ENCODE measurements at places on chromosomes 2 and 18.

GRCh38 chr18:22272242-22272641 lies 102.9 kb downstream of the GATA6 start:
- no peak for DNase-seq

- no peak for DNase-seq
Observed at GRCh38 chr2:11784747-11785610, 38.5 kb downstream of the LPIN1 start.

DNA sequence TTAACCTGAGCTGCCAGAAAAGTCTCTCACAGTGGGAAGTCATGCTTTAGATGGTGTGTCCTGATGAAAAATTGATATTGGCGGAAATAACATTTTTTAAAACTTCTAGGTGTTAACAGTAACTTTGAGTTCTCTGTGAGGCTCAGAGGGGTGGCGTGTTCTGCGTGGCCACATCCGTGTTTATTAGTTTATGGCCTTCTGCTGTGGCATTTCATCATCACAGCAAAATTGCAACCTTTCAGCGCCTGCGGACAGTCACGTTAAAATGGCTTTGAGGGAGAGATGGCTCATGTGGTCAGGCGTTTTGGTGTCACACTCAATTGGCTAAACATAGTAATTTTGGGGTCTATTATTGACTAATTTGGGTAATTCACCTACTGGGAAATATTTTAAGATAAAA lies 42.4 kb downstream of the KLHL29 start:
- no peak for DNase-seq

GRCh38 chr2:192245329-192245728 lies 50.6 kb upstream of the TMEFF2 start:
- DNase-seq: no peak

GRCh38 chr2:174878537-174879147 lies 114.4 kb upstream of the CHRNA1 start:
- no peak for DNase-seq

DNA sequence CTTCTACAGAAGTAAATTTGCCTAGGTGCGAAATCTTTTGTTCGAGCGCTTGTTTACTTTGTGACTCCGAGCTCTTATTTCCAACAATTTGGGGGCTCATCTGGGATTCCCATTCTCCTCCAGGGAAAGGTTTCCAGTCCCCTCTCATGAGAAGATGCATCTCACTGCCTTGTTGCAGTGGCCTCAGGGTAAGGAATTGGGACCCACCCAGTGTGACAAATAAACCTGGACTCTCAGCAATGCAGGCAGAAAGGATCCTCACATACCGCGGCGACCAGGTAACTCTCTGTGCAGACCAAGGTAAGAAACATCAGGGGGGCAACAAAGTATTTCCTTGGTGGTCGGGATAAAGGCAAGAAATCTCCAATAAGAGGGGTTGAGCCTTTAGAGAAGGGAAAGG lies 1169.3 kb downstream of the DSC3 start:
- DNase-seq: no peak

- DNase-seq: no peak
Observed at GRCh38 chr2:241068136-241068941, 33.7 kb downstream of the MTERF4 start.

GRCh38 chr18:6607343-6607742 lies 122.2 kb upstream of the ARHGAP28 start:
- DNase-seq: no peak

DNA sequence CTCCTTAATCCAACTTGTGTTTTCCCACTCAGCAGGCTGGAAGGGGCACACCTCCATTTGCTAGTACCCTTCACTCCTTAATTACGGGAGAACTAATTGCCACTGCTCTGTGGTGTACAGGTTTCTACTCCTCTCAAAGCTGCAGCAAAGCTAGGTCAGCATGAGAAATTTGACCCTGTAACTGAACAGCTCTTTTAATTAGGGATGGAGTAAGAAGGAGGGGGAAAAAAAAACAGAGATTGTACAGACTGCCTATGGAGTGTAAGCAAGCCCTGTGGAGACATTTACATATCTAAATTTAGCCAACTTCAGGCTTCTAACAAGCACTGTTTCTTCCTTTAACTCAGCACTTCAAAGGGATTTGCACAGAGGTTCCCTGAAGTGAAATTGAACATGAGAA lies 629.7 kb upstream of the SETBP1 start:
- DNase-seq: peak; percentile 18

DNA sequence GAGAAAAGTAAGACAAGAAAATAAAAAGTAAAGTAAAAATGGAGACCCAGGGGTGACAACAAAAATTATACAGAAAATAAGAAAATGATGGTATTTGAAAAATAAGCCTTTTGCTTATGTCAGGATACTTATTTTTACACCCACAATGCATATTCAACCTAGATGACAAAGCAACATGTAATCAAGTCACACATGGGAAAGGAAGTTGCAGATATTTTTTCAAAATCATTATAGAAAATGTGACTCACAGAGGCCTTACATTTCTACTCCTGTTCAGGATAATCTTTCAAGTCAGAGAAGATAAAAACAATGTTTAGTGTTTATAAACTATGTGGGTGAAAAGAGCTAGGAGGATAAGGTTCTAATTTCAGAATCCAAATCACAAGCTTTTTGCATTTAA lies 275.3 kb upstream of the UBE2E3 start:
- DNase-seq: no peak

DNA sequence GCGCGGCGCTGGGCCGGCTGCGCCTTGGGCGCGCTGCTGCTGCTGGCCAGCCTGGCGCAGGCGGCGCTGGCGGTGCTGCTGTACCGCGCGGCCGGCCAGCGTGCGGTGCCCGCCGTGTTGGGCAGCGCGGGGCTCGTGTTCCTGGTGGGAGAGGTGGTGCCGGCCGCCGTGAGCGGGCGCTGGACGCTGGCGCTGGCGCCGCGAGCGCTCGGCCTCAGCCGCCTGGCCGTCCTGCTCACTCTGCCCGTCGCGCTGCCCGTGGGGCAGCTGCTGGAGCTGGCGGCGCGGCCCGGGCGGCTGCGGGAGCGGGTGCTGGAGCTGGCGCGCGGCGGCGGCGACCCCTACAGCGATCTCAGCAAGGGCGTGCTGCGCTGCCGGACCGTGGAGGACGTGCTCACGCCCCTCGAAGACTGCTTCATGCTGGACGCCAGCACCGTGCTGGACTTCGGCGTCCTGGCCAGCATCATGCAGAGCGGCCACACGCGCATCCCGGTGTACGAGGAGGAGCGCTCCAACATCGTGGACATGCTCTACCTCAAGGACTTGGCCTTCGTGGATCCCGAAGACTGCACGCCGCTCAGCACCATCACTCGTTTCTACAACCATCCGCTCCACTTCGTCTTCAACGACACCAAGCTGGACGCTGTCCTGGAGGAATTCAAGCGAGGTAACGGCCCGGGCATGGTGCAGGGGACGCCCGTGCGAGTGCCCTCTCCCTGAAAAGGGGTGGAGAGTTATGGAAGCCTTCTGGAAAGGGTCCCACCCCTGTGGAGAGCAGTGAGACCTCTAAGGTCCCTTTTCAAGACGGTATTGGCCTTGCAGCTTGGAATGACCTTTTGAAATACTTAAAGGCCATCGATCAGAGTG lies 1.0 kb downstream of the CNNM3 start:
- peak; percentile 38 for DNase-seq

DNA sequence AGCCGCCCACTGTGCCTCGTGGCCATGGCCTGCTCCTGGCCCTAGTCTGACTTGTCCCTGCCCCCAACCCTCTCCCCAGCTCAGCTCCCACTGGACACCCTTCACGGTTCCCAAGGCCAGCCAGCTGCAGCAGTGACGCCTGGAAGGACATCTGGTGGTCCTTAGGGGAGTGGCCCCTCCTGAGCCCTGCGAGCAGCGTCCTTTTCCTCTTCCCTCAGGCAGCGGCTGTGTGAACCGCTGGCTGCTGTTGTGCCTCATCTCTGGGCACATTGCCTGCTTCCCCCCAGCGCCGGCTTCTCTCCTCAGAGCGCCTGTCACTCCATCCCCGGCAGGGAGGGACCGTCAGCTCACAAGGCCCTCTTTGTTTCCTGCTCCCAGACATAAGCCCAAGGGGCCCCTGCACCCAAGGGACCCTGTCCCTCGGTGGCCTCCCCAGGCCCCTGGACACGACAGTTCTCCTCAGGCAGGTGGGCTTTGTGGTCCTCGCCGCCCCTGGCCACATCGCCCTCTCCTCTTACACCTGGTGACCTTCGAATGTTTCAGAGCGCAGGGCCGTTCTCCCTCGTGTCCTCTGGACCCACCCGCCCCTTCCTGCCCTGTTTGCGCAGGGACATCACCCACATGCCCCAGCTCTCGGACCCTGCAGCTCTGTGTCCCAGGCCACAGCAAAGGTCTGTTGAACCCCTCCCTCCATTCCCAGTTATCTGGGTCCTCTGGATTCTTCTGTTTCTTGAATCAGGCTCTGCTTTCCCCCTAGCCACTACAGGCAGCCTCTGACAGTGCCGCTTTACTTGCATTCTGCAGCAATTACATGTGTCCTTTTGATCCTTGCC lies 35.8 kb downstream of the ANO7 start:
- DNase-seq: peak; percentile 13

DNA sequence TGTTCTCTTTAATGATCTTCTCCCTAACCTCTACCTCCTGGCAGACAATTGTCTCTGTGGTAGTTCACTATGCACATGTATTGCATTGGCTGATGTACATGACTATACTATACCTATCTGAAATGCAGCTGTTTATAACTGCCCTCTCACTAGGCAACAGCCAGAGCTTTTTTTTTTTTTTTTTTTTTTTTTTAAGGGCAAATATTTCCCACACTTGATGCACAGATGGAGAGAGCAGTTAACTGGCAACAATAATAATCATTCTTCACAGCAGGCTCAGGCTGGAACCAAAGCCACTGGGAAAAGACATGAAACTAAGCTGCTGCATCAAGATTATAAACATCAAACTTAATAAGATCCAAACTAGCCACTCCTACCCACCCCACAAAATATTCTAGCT lies 707.7 kb downstream of the LRP1B start:
- DNase-seq: peak; percentile 32

DNA sequence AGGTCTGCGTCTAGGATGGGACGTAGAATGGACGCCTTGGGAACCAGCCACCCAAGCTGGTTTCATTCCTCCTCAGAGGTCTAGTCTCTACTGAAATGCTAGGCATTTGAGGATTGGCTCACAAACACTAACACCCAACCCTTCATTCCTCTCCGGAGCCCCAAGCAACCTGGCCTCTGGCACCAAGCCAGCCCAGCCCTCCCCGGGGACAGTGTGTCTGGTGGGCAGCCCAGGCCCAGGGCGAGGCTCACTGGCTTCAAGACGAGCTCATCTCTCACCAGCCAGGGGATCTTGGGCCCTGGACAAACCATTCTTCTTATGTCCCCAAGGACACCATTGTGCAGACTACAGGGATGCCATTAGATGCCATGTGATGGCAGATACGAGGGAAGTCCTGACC lies 182.5 kb downstream of the CTIF start:
- no peak for DNase-seq

GRCh38 chr18:59388817-59389216 lies 29.8 kb upstream of the LMAN1 start:
- DNase-seq: peak; percentile 28

DNA sequence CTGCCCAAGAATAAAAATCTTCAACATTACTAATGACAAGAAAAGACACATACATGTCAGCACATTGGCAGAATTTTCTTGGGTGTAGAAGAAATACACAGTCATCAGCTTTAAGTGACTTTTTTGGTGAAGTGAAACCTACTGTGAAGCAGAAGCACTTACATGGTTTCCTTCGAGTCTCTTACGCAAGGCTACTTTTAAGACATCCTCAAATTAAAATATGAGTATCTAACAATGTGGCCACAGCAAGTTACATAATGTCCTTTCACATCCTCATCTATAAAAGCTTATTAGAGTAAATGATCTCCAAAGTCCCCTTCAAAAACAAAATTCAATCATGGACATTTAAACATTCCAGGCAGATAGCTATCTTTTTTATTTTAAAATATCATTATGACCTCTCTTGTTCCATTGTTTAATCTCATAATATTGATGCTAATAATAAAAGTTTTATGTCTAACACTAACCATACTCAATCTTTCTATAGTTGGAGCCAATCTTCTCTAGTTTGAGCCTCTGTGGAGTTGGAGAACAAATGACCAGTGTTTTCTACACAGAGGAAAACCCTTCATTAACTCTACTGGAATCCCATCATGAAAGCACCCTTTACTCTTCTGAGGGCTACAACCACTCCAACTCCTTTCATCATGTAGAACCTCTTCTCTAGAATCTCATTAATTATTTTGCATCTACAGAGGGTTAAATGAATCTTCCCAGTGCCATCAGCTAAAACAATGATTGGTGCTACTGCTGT lies 182.2 kb upstream of the ZFP36L2 start:
- no peak for DNase-seq

GRCh38 chr2:65240657-65241056 lies 13.0 kb downstream of the ACTR2 start:
- no peak for DNase-seq

DNA sequence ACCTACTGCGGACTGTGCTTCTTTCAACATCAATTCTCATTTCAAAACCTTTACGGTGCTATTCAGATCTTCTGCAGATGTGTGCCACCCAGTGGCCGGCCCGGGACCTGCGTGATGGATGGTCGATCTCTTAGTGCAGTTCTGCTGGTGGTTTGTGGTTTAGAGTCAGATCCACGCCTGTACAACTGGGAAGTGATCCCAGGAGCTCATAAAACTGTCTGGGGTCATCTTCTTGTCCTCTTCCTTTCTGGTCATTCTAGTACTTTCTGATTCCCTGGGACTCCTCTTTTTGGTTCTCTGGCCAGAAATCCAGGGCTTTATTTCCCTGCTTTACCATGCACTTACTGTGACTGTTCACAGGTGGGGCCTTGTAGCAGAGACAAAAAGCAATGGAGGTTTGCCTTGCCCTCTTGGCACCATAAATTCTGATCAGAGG lies 15.8 kb upstream of the SELENOI start:
- peak; percentile 78 for DNase-seq

- DNase-seq: peak; percentile 64
Observed at GRCh38 chr2:231673348-231673770, 35.0 kb upstream of the PTMA start.

GRCh38 chr2:64980183-64980582 lies 9.0 kb upstream of the SLC1A4 start:
- DNase-seq: no peak

DNA sequence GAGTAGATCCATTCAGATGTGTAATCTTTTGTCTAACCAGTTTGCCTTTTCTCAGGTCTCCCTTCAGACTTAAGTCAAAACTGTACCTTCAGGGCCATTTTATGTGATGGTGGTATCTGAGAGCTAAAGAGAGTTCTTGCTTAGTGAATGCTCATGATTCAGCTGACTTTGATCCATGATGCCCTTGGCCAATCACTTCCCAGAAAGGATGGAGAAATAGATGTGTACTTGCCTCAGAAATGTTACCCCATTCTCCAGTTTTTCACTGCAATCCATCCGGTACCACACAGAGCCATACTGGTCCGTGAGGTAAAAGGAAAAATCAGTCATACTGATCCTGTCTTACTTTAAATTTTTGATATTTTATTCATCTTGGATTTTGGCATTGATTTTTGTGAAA lies 234.8 kb upstream of the PIK3C3 start:
- DNase-seq: no peak

DNA sequence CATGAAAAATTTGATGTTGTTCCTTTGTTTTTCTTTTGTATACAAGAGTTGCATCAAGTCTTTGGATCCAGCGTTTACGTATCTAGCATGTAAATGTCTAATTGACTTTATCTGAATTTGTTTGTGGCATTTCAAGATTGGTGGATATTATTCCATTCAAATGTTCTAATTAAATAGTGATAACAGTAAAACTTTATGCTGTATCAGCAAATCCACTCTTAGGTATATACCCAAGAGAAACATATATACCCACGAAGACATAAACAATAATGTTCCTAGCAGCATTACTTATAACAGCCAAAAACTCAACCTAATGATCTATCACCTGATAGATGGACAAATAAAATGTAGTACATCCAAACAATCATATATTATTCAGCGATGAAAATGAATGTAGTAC lies 579.4 kb upstream of the LRATD1 start:
- no peak for DNase-seq

- no peak for DNase-seq
Observed at GRCh38 chr2:120574620-120575019, 161.0 kb upstream of the GLI2 start.
